ENCODE measurements at places on chromosomes 6 and 20. TPM values are rescaled to one million over a fixed set of nuclear protein-coding genes. Genes with fewer than 3 reads are reported as not detected.

DNA sequence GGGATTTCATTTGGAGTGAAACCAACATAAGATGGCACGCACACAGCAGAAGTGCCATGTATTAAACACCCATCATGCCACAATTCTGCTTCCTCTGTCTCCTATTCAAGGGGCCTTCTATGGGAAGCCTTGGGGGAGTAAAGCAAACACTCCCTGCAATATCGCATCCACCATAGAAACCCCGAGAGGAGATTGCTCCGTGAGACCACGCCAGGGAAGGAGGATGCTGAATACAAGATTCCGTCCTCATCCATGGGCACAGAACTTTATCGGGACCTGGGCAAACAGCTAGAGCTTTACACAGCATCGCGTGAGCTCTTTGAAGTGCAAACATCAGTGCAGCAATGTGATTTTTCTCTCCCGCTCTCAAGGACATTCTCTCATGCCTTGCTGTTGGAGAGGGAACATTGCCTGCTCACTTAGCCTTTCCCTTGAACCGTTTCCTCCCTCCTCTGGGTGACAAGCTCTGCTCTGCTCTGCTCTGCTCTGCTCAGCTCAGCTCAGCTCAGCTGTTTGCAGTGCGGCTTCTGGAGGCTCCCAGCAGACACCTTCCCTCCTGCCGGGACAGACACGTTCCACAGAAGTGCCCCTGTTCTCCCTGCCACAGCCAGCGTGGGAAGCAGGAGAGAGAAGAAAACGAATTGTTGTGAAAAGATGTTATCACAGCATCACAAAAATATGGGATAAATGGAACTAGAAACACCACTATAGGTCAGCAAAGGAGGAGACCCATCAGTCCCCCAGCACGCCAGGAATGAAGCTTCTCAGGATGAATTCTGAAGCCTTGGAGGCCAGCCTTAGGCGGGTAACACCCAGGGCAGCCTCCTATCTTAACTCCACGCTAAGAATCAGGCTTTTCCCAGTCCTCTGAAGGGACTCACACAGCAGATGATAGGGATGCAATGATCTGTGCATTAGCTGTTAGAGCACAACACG is 48.2 kb downstream of the RNASET2 start:
- H3K4me1 ChIP-seq: peaks cover 19% of the 10 kb centered on the region
- DNase-seq: no peak
- no peaks in the 10 kb centered on the region for H3K36me3 ChIP-seq
- no peaks in the 10 kb centered on the region for H3K27me3 ChIP-seq
- no peak overlapping the region for H3K4me3 ChIP-seq

GRCh38 chr6:15685619-15686018 is 22.8 kb upstream of the DTNBP1 start:
- no peak overlapping the region for H3K27ac ChIP-seq
- no peaks in the 10 kb centered on the region for H3K27me3 ChIP-seq
- H3K4me3 ChIP-seq: no peak overlapping the region
- H3K36me3 ChIP-seq: no peaks in the 10 kb centered on the region

- H3K36me3 ChIP-seq: no peaks in the 10 kb centered on the region
- no peaks in the 10 kb centered on the region for H3K27me3 ChIP-seq
- H3K4me3 ChIP-seq: no peak overlapping the region
- H3K27ac ChIP-seq: no peak overlapping the region
Measured at GRCh38 chr20:4681991-4682401, 39.7 kb upstream of the PRND start.

DNA sequence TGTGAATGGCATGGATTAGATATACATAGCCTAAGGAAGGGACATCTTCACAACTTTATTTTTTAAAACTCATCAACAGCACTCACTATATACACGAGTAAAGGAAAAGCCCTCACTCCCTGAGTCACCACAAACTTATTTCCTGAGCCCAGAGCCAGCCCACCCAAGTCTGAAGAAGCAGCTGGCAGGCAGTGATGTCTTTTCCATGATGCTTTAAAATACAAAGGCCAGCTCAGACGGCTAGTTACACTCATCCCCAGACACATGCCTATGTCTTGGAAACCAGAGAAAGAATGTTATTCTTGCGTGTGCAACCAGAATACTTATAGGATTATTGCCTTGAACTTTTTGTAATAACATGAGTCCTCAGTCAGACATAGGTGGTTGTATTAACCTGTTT is 114.4 kb downstream of the ADGRG6 start:
- H3K4me3 ChIP-seq: no peak overlapping the region
- H3K4me1 ChIP-seq: no peaks in the 10 kb centered on the region
- no peak for DNase-seq
- H3K27me3 ChIP-seq: no peaks in the 10 kb centered on the region
- no peak overlapping the region for H3K27ac ChIP-seq
- H3K36me3 ChIP-seq: no peaks in the 10 kb centered on the region

DNA sequence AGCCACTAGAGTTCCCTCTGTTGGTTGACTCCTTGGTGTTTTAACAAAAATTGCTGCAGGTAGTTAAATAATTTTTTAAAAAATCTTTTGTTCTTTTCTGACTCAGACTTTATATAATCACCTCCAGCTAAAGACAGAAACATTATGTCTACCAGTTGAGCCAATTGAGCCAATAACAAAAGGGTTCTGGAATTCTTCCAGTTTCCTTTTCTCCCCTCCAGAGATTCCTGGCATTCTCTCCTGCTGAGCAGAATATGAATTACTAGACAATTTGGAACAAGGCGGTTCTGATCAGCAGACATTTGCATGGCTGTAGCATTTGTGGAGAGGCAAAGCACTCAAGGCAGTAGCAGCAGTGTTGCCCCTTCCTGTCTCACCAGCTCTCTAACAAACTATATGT is 144.0 kb upstream of the SLC35B3 start:
- no peaks in the 10 kb centered on the region for H3K4me1 ChIP-seq
- H3K36me3 ChIP-seq: no peaks in the 10 kb centered on the region
- no peak overlapping the region for H3K4me3 ChIP-seq
- no peaks in the 10 kb centered on the region for H3K27me3 ChIP-seq
- no peak for DNase-seq
- H3K27ac ChIP-seq: no peak overlapping the region

DNA sequence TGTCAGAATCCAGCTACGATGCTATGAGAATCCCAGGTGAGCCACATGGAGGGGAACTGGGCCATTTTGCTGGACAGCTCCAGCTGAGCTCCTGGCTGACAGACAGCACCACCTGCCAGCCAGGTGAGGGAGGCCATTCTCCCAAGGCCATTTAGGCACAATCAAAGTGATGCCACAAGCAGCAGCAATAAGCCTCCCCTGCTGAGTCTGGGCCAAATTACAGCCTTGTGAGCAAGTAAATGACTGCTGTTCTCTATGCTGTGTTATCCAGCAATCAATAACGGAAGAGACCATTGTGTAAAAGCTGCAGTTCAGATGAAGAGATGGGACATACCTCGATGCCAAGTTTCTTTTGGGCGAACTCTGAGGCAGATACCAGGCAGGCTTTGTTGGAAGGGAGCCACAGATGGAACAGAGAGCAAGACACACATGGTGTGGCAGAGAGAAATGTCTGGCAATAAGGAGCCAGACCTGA is 14.0 kb upstream of the SCGN start:
- H3K36me3 ChIP-seq: no peaks in the 10 kb centered on the region
- H3K4me3 ChIP-seq: no peak overlapping the region
- no peaks in the 10 kb centered on the region for H3K27me3 ChIP-seq
- no peak for DNase-seq

DNA sequence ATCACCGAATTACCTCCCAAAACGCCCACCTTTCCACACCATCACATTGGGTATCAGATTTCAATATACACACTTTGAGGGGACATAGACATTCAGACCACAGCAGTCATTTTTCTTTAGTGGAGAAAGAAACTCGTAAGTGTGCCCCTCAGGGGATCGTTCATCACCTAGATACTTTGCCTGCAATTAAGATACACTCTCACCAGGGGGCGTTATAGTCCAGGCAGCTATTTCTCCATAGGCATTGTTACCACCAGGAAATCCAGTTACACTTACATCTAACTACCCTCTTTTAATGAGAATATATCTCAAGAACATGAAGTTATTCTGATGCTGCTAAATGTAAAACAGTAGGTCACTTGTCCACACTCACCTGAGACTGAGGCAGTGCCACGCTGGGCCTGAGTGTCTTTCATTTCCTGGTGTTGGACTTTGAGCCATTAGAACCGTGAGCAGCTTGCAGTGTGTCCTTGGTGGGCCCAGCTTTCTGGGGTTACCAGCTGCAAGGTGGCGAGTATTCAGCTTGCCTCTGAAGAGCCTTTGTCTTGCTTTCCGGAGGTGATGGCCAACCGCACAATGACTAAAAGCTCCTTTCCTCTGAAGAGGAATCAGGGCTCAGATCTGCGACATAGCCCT is 35.1 kb upstream of the UNC93A start:
- H3K27ac ChIP-seq: no peak overlapping the region
- no peaks in the 10 kb centered on the region for H3K4me1 ChIP-seq
- peaks cover 3% of the 10 kb centered on the region for H3K27me3 ChIP-seq
- DNase-seq: no peak
- no peaks in the 10 kb centered on the region for H3K36me3 ChIP-seq

DNA sequence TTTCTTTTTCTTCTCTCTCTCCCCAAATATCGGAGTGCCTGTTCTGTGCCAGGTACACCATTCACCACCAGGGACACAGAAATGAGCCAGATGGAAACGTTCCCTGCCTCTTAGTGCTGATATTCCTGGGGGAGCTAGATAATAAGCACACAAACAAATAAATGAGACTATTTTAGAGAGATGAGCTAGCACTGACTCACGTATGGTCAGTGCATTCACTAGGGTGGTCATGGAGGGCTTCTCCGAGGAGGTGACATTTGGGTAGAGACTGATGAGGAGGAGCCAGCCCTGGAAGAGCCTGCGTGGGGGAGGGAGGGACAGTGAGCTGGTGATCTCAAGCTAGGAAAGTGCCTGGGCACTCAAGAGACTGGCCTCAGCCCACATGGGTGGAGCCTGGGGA is 252.3 kb upstream of the KCNG1 start:
- DNase-seq: no peak
- no peaks in the 10 kb centered on the region for H3K4me1 ChIP-seq
- H3K27ac ChIP-seq: no peak overlapping the region
- no peak overlapping the region for H3K4me3 ChIP-seq

DNA sequence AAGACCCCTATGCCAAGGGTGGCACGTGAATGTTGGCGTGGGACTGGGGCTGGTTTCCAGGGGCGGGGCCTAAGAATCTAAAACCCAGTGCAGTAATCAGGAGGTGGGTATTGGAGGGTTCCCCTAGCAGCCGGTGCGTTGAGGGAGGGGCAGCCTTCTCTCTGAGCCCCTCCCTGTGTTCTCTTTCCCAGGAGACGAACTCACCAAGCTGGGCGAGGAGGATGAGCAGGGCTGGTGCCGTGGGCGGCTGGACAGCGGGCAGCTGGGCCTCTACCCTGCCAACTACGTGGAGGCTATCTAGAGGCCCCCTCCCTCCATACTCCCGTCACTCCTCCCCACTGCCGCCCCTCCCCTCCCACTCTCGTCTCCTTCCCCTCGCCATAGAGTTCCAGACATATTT is 23.9 kb downstream of the SPDEF start:
- no peak for DNase-seq
- peaks cover 6% of the 10 kb centered on the region for H3K4me1 ChIP-seq
- H3K36me3 ChIP-seq: no peaks in the 10 kb centered on the region
- H3K27ac ChIP-seq: no peak overlapping the region

DNA sequence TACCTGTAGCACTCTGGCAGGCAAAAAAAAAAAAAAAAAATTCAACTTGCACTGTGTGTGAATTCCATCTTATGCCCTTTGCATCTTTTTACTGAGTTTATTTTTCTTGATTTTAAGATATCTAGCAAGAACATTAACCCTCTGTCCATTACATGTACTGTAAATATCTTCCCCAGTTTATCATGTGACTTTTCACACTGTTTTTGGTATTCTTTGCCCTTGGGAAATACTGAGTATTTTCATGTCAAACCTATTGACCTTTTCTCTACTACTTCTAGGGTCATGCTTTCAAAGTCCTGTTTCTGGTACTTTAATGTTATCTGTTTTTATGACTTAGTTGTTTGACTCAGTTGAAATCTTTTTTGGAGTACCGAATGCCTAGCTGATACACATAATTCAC is 843 bp upstream of the HUS1B start:
- H3K27ac ChIP-seq: no peak overlapping the region
- H3K4me1 ChIP-seq: peaks cover 9% of the 10 kb centered on the region
- H3K27me3 ChIP-seq: no peaks in the 10 kb centered on the region
- H3K4me3 ChIP-seq: no peak overlapping the region
- peaks cover 2% of the 10 kb centered on the region for H3K36me3 ChIP-seq

DNA sequence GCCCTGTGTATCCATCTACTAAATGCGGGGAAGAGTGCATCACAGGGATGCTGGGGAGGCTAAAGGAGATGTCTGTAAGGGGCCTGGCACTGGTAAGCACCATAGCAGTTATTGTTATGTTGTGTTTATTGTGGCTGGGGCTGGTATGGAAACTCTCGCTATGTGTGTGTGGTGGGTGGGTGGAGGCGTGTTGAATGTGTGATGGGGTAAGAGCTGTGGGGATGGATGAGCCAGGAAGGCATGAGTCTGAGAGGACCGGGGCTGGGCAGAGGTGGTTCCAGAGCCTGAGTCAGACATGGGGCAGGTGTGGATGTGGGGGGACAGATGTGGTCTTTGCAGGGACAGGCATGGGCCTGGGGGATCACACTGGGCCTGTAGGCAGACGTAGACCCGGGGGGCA is 88.1 kb downstream of the GRM4 start:
- H3K4me3 ChIP-seq: no peak overlapping the region
- no peaks in the 10 kb centered on the region for H3K36me3 ChIP-seq

DNA sequence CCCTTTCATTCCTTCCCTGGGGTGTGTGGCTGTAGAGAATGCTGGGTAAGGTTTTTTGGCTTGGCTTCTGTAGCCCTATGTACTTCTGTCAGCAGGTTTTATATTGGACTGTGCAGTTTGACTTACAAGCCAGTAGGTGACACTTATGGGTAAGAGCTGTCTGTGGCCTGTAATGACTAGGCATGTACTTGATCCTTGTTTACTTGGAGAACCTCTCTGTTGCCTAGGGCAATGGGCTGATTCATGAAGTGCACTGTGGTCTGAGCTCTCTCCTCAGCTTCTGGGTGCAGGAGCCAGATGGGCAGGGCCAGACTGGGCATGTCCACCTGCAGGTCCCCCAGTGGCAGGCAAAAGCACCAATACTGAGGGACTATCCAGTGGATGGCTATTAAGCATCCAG is 544.6 kb downstream of the ADGRB3 start:
- no peaks in the 10 kb centered on the region for H3K4me1 ChIP-seq
- no peaks in the 10 kb centered on the region for H3K36me3 ChIP-seq
- H3K27ac ChIP-seq: no peak overlapping the region

- no peaks in the 10 kb centered on the region for H3K36me3 ChIP-seq
- no peak overlapping the region for H3K27ac ChIP-seq
- H3K4me1 ChIP-seq: no peaks in the 10 kb centered on the region
- DNase-seq: no peak
- H3K27me3 ChIP-seq: no peaks in the 10 kb centered on the region
Measured at GRCh38 chr6:22153384-22154158, 143.3 kb downstream of the PRL start.

LINC00237 gene
- not detected for total RNA-seq

FOXQ1 gene
- total RNA-seq: not detected

MRAP2 gene
- total RNA-seq: not detected

ADNP gene
- 66.8 TPM for total RNA-seq

AKAP12 gene
- 0.75 TPM for total RNA-seq

CRYBG1 gene
- total RNA-seq: 16.3 TPM

SIM1 gene
- not detected for total RNA-seq
